CD4-positive, alpha-beta T cell treated with Interleukin-1 beta for 1 hour (primary cell): ENCODE measurements at places on chromosomes 2 and 18.
A peak's percentile ranks its signal among the peaks of the same experiment; 100 is the strongest.

- DNase-seq: no peak
Observed at GRCh38 chr18:42941021-42941420, 174.5 kb downstream of the RIT2 start.

DNA sequence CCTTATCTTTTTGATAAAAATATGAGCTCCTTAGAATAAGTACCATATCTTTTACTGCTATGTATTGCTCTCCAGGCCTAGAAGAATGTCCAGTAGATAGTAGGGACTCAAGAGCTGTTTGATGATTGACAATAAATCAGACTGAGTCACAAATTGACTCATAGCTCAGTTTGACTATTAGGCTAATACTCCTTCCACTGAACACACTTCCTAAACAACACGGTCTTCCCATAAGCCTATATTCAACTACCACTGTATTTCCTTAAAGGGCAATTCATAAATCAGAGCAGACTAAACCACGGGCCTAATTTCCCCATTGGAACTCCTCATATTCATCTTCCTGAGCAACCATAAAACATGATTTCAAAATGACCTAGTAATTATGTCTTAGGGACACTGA is 258.5 kb downstream of the ALK start:
- no peak for DNase-seq

DNA sequence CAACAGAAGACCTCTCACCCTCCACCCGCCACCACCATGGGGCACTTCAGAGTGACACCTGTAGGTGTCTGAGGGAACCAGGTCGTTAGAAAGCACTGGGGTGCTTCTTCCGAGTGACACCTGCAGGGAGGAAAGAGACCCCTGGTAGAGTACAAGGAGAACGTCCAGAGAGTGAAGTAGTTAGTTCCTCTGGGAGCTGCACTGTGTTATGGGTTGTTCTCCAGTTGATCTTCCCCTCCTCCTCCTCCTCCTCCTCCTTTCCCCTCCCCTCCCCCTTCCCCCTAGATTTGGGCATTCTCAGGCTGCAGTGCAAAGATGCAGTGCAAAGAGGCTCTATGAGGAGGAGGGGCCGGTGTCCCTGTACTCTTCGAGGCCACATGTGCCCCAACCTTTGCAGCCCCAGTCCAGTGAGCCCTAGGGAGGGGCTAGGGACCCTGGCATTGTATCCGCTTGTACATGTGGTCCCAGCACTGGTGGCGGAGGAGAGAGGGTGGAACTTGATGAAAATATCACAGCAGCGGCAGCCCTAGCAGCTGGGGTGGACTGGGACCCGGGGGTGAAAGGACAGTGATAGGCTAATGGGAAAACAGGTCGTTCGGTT is 850 bp downstream of the DNAJB2 start:
- no peak for DNase-seq

- no peak for DNase-seq
Observed at GRCh38 chr2:39604866-39605265, 60.9 kb upstream of the TMEM178A start.

DNA sequence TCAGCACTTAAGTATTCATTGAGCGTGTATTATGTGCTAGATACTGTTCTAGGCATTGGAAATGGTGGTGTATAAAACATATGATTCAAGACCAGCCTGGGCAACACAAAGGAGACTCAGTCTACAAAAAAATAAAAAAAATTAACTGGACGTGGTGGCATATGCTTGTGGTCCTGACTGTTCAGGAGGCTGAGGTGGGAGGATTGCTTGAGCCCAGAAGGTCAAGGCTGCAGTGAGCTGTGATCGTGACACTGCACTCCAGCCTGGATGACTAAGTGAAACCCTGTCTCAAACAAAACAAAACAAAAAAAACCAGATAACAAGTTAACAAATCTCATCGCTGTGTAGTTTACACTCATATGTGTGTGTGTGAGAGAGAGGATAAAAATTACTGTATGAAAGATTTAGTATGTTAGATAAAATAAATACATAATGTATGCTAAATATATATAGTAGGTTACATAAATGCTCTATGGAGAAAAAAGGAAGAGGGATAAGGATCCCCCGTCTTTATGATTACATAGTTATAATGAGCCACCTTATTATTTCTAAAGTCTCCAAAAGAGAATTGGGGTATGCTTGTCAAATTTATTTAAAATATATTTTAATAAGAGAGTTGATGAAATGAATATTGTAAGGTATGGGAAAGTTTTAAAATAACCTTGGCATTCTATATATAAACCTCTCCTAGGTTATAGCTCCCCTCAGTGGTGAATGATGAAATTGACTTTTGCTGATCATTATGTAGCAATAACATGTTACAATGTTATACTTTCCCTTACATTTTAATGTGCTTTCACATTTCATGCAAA is 69.2 kb downstream of the EHBP1 start:
- DNase-seq: peak; percentile 48

DNA sequence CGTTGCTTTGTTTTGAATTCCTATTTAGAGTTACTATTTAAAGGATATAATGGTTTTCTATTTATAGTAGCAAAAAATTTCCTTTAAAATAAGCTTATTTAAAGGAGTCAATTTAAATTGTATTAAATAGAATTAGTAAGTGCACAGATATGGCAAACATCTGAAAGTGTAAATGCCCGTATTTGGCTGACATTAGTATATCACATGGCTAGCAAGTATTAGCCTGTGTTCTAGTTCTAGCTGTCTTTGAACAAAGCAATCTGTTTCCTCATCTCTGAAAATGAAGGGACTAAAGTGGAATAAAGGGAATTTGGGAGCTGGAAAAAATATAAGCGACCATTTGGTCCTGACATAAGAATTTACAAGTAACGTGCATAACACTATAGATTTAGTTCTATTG is 32.2 kb downstream of the PELI1 start:
- DNase-seq: no peak
